Right lobe of liver (tissue), 6 donors: ENCODE measurements at places on chromosomes 2 and 18. TPM values are rescaled to one million over a fixed set of nuclear protein-coding genes. Genes with fewer than 3 reads are reported as not detected.

ASXL3 gene
- 1.8 TPM for total RNA-seq

MEP1B gene
- total RNA-seq: 0.61 TPM

PLCL1 gene
- total RNA-seq: 0.12 TPM

CCDC148 gene
- total RNA-seq: 0.13 TPM

GRHL1 gene
- 3.5 TPM for total RNA-seq

C18orf63 gene
- total RNA-seq: not detected

HOXD8 gene
- total RNA-seq: not detected

FAM110C gene
- total RNA-seq: 17.8 TPM
